Fibroblast of skin of right biceps (primary cell): ENCODE measurements at places on chromosomes 3 and 15.

DNA sequence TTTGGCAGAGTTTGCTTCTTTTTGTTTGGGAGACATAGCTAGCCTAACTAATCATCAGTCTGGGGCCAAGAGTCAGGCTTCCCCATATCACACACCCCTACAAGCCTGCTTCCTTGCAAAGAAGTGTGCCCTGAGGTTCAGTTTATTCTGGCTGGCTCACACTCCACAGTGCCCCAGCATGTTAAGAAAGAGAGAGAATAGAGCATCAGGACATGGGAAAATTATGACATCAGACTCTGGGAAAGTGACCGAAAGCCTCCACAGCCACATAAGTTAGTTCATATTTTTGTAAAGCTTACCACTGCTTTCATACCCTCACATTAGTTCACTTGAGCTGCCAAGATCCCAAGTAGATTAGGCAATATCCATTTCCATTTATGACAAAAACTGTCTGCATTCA lies 63.0 kb upstream of the CFAP161 start:
- DNase-seq: peak; percentile 67

- DNase-seq: no peak
These were observed 24.4 kb upstream of the RAB7A start for GRCh38 chr3:128701342-128702212.

DNA sequence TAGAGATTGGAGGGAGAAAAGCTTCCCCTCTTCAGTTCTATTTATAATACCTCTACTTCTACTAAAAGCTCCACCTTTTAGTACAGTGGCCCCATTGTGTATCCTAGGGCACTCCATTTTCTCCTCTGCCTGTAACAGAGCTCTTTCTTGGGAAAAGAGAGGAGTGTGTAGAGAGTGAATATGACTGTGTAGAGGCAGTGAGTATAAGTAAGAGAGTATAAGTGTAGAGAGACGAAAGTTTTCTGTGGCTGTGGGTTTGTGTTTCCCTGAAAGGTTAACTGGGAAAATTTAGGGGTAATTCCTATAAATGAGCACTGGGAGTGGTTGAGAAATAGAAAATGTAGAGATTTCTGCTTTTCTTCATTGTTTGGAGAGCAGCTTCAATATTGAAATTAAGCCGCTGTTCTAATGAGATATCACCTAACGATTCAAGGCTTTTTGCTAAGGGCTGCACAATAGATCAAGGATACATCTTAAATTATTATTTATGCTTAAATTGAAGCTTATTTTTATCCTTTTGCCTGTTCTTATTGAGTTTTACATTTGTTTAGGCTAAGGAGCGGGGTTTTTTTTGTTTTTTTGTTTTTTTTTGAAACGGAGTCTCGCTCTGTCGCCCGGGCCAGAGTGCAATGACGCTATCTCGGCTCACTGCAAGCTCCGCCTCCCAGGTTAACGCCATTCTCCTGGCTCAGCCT lies 6.9 kb downstream of the IQGAP1 start:
- no peak for DNase-seq

DNA sequence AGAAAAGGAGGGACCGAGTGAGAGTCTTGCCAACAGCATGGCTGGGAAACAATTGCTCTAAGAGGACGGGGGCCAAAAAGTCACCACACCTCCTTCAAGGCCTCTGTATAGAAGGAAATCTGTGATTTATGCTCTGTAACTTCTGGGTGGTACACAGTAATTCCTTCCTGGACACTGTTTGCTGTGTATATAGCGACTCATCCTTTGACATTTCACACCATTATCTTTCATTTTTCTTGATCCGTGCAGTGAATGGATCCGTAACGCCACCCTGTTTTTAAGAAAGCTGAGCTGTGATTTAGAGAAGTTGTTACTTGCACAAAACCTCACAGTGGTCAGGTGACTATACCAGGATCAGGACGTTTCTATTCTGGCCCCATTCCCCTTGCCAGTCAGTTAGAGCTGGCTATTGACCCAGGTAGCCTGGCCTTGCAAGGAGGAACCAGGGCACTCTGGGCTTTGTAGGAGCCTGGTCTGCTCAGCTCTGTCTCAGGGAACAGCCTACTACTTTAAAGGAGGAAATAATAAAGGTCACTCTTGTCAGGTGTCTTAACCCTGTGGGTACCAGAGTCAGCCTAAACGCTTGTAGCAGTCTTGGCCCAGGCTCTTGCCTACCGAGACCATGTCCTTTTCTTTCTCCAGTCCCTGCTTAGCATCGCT lies 86.5 kb upstream of the MYZAP start:
- peak; percentile 63 for DNase-seq

DNA sequence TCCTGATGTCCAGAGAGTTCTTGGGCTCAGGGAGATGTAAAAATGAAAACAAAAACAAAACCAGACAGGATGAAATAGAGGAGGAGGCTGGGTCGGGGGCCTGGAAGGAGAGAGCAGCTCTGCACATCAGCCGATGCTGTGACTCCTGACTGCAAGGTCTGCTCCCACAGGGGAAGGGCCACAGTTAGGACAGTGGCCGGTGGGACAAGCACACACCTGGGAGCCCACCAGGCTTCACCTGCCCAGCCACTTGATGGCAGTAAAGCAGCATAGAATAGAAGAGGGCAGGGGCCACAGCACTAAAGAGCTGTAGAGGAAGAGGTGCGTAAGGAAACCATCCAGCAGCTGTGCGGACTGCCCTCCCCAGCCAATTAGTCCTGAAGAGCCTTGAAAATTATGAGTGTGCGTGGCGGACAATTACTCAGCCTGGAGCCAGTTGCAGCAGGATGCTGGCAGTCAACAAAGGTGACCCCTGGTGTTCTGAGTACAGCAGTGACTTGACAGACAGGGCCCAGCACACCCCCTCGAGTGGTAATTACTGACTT lies 29.8 kb downstream of the ALS2CL start:
- peak; percentile 11 for DNase-seq

DNA sequence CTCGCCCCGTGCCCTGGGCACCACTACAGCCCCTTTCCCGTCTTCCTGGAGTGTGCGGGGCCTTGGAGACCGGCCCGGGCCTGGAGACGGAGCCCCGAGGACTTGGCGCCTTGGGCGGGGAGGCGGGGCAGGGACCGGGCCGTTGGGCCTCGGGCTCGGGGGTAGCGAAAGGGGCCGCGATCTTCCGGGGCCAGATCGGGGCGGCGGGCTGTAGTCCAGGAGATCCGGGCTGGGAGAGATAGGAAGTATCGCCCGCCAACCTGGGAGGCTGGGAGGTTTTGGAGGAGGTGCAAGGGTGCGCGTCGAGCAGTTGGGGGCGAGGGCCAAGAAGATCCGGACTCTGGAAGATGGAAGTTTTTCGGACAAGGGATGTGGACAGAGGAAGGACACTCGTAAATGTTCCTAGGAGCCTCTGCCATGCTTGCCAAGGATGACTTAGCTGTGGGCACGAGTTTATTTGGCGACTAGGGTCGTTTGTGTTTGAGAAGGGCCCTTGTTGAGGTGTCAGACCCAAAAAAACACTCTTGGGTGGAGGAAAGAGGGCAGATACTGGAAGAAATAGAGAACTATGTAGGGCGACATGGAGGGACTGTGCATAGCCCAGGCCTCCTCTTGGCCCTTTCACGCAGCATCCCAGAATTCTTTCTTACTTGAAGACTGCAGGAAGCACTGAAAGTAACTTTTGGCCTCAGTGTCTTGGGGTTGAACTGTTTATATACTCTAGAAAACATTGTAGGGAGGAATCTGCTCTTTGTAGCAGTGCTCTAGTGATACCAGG lies 712 bp downstream of the RTF1 start:
- DNase-seq: peak; percentile 17

DNA sequence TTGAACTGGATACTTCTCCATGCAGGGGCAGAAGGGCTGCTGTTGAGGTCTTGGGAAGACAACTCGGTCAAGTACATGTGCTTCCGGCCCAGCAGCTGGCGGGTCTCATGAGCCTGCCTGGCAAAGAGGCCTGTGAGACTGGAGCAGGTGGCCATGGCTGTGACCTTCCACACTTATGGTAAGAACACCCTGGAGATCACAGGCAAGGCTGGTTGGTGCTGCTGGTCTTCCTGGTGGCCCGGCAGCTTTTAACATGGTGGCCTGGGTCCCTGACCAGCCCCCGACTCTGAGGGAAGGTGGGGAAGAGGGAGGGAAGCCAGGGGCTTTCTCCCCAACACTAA lies 15.4 kb downstream of the CHRD start:
- DNase-seq: no peak

- no peak for DNase-seq
These were observed 13.4 kb downstream of the RBP1 start for GRCh38 chr3:139526146-139526545.
